CD14-positive monocyte (primary cell): ENCODE measurements at places on chromosomes 1 and 21.

DNA sequence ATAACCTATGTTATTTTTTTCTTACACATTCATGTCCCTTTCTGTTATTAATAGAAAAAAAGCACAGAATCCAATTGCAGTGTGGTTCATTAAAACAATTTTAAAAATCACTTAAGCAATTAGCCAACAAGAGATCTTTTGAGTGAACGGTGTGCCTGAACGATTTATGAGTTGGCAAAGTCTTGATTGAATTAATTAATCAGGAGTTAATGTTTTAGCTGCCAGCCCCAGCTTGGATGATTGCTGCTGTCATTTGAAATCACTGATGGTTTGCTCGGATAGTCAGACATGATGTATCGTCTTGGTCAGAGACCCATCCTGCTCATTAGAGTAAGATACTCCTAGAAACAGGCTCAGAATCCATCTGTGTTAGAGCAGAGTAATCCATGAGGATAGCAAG lies 158.3 kb upstream of the GALNT2 start:
- no peak for DNase-seq

GRCh38 chr1:15207829-15208429 lies 39.1 kb upstream of the FHAD1 start:
- no peak for DNase-seq

DNA sequence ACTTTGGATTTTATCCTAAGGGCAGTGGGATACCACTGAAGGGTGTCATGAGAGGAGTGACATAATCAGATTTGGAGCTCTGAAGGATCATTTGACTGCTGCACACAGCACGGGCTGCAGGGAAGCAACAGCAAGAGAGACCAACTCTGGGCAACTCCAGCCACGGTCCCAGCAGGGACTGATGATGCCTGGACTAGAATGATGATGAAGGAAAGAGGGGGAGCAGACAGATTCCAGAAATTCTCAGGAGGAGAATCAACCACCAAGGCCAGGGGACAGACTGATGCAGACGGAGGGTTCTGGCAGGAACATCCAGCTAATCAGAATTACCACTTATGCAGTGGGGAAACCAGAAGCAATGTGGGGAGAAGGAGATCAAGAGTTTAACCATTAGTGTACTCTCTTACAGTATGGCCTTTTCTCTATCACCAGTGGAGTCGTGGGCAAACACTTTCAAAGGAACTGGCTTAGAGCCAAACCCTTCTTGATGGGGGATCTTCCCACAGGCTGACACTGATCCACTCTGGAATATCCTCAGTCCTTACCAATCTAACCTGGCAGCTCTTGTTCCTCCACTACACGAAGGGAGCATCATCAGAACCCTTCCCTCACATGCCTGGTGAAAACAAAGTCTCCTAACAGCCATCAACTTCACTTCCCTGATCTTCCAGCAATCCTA lies 3.3 kb downstream of the URB1 start:
- DNase-seq, result no peak

DNA sequence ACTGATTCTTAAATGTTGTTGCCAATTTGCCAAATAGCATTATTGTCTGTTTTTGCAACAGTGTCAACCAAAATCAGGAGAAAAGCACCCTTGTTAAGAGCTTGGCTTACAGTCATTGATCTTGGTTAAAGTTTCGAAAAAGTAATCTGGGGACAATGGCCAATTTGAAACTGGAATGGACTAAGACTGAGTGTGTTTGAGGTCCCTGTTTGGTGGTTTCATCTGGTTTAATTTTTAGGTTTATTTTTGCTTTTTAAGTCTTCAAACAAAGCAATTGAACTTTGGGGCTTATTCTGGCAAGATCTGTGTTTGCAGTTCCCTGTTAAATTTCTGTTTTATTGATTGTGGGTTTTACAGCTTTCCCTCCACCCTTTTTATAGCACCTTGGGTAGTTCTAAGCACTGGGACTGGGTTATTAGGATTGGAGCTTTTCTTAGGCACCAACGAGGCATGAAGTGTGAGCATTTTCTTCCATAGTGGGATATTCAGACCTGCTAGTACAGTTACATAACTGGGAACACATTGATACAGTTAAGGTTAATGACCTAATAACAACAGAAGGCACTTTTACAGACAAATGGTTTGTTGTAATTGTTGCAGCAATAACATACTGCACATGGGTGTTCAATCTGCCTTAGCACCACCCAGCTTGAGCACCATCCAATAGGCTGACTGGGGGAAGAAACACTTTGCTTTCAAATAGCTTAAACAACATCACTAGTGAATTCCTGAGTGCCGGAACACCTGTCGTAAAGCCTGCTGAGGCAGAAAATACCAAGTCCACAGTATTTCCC lies 40.6 kb upstream of the MAP10 start:
- DNase-seq, result no peak

GRCh38 chr1:45686288-45687013 lies at the start of gene GPBP1L1:
Gene GPBP1L1 (minus strand): TSS chr1:45686533. CDS start chr1:45659087, 27,446 bp downstream.
- peak; percentile 95 for DNase-seq

GRCh38 chr1:86774305-86775295 lies 70.2 kb downstream of the SH3GLB1 start:
- DNase-seq, result peak; percentile 97

DNA sequence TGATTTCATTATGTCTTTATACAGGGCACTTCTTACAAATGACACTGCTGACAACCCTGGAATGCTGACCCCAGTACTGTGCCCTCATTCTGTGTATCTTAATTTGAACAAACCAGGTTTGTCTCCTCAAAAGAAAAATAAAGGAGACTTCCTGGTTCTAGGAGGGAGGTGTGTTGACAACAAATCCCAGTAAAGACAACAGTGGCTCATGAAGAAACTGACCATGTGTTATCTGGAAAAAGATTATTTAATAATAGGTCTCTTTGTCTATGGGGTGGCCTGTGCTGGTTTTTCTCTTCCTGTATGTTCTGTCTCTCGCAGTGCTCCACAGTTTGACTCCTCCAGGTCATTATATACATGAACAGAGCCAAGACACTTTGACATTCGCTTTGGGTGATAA lies 454.6 kb downstream of the LMO4 start:
- no peak for DNase-seq

DNA sequence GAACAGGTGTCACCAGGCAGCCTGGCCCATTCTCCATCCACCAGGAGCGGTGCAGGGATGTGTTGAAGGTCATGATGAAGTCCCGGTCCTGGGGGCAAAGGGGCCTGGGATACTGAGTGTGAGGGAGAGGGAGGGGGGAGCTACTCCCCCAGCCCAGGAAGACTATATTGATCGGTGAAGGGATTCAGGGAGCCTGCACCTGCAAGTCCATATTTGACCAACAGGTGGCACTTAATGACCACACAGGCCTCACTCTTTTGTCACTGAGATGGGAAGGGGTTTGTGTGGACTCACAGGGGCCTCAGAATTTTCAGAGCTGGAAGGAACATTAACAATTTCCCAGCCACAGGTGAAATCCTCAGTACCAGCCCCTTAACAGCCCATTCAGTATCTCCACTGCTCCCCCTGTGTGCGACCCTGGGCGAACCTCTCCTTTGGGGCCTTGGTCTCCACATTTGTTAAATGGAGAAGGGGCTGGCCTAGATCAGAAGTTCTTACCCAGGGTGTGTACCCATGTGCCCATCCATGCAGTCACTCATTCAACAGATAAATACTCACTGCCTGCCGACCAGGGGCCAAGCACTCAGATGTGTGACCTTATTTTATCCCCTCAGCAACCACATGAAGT lies 55.6 kb downstream of the NKAIN1 start:
- DNase-seq, result peak; percentile 41

- no peak for DNase-seq
Measured at GRCh38 chr1:15510611-15511405, 13.2 kb downstream of the CASP9 start.

GRCh38 chr1:61494000-61494399 lies 230.9 kb downstream of the TM2D1 start:
- DNase-seq, result no peak

- no peak for DNase-seq
Measured at GRCh38 chr1:63127376-63127775, 195.0 kb upstream of the FOXD3 start.

- DNase-seq, result no peak
Measured at GRCh38 chr1:225877580-225877979, 4.6 kb downstream of the TMEM63A start.

DNA sequence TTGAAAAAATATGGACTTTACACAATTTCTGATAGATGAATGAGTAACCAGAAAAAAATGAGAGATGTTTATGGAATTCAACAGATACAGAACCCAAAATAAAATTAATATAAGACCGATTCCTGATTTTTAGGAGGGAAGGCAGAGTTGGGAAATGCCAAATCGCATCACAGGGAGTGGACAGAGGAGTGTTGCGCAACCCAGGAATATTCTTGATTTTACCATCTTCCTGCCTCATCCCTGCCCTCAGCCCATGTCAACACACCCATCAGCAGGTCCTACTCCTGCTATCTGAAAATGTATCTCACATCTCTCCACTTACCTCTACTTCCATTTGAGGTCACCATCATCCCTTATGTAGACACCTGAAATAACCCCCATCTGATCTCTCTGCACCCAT lies 221.0 kb downstream of the DSCAM start:
- DNase-seq, result no peak

DNA sequence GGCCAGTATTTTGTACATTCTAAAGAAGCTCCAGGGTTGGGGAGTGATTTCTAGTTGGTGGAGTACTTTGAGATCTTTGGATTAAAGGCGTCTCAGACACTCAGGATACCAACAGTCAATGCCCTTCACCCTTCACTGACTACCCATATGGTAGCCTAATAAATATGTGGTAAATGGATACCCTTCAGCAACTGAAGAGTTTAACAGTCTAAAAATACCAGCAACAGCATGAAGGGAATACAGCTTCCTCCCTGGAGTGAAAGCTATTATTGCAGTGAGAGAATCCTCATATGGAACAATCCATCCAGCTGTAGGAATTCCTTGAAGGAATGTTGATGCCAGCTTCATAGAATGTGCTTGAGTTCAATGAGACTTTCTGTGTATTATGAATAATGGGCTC lies 26.8 kb downstream of the DNAJC11 start:
- DNase-seq, result no peak

- no peak for DNase-seq
Measured at GRCh38 chr1:219247441-219247840, 73.8 kb downstream of the LYPLAL1 start.

GRCh38 chr1:116375148-116375886 lies 2.3 kb downstream of the ATP1A1 start:
- no peak for DNase-seq

- peak; percentile 60 for DNase-seq
Measured at GRCh38 chr1:25820247-25821111, 725 bp downstream of the MTFR1L start.

DNA sequence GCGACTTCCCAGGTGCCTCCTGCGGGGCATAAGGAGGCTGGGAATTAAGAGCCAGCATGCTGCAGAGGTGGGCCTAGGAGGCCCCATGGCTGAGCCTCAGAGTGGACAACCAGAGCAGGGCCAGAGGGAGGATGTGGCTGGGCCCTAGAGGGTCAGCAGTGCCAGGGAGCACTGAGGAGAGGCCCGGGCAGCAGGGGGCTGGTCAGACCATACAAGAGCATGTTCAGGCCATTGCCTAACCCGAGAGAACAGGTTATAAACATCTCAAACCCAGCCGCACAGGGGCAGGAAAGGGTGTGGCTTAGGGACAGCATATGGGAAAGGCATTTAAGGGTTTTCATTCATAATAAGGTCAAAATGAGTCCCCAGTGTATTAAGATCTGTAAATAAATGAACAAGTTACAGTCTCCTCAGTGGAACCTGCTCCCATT lies 51.1 kb downstream of the IER5 start:
- DNase-seq, result no peak

- DNase-seq, result no peak
Measured at GRCh38 chr1:116759636-116760035, 5.4 kb downstream of the CD2 start.

DNA sequence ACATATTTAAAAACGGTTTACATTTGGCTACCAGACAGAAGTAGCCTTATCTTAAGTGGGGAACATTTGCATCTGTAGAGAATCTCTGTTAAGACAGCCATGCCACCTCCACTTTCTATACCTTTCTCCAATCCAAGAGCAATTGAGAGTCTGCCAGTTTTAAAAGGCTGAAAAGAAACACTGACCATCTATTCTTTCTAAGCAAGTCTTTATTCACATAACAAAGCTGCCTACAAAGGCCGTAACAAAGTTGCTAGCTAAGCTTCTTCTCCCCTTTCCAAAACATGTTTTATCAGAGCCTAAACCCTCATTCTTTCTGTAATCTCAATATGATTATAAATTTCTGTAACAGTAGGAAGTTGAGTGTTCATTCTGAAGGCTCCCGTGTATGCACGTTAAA lies 1078.3 kb downstream of the NCAM2 start:
- DNase-seq, result no peak

DNA sequence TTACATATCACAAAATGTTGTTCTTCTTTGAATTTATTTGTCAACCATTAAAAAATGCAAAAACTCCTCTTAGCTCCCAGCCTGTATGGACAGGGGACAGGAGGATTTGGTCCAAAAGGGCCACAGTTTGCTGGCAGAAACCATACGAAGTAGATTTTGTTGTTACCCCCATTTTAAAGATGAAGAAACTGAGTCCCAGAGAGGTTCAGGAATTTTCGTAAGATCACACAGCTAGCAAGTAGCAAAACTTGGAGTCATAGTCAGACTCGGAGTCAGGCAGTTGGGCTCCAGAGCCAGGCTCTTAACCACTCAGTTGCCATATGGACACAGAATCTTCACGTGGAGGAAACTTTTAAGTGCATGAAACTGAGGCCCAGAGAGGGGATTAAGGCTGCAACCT lies 91.4 kb downstream of the TAS1R2 start:
- DNase-seq, result no peak

- DNase-seq, result no peak
Measured at GRCh38 chr1:24483441-24483840, 19.2 kb upstream of the RCAN3 start.

DNA sequence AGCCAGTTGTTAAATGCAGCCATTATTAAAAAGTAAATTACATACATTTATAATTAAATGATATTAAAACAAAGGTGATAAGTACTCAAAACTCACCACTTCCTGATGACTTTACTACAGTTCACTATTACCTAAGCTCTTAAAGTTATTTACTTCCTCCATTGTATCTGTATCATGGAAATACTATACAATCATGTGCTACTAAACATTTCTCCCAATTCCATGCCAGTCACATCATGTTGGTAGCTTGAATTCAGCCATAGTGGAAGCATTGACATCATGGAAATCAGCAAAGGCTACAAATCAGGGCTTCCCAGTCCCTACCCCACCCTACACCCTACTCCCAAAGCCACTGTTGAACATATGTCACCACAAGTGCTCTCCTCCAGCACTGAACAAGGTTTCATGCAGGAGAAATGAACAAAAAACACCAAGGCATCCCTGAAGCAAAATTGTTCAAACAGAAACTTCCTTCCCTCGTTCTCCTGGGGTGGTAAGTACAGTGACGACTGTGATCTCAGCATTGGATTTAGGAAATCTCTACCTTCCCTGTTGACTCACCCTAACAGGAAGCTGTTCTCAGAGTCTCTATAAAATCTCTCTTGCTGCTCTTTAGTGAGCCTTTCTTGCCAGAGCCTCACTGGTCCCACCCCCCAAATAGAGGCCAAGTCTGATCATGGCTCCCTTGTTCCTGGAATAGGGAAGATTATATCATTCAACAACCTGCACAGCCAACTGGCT lies 12.7 kb downstream of the VSIG8 start:
- peak; percentile 86 for DNase-seq
